ENCODE measurements at places on chromosomes 12 and 14. TPM values are rescaled to one million over a fixed set of nuclear protein-coding genes. Genes with fewer than 3 reads are reported as not detected.

Gene ASCL1
- total RNA-seq: not detected

Gene MMP14
- 65.3 TPM for total RNA-seq

Gene KLRD1
- total RNA-seq: under 0.01 TPM

Gene LETMD1
- 57.4 TPM for total RNA-seq

Gene OR4K2
- total RNA-seq: not detected

Gene AKAP6
- 2.9 TPM for total RNA-seq

Gene SERPINA12
- total RNA-seq: not detected

- no peak for DNase-seq
These were observed 23.4 kb upstream of the CTDSP2 start for GRCh38 chr12:57869927-57870318.

DNA sequence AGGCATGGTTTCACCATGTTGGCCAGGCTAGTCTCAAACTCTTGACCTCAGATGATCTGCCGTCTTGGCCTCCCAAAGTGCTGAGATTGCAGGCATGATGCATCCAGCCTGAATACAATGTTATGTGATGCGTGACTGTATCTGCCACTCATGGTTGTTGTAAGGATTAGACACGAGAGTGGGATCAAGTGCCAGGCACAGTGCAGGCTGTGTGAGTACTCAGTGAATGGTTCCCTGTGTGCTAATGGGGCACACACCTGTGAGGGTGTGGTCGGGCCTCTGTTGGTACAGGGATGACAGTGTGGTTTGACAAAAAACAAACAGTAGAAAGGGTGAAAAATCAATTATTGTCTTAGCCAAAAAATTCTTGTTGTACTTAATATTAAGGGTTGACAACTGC lies 61.8 kb downstream of the TECPR2 start:
- DNase-seq: no peak

- DNase-seq: no peak
These were observed 21.3 kb upstream of the SNRPF start for GRCh38 chr12:95837240-95838038.

DNA sequence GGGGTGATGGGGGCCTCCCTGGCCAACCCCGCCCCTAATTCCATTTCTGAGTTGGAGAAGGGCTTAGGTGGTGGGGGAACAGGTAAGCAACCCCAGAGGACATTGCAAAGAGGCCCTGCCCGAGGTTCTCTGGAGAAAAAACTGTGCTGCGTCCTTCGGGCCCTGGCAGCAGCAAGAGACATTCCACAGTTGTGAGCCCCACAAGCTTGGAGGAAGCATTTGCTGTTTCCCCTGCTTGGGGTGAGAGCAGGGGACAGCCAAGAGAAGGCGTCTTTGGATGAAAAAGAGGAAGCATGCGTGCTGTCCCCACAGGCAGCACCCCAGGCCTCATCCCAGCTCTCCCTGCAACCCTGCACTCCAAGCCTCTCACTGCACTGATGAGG lies 1.3 kb downstream of the BDKRB2 start:
- DNase-seq: no peak

DNA sequence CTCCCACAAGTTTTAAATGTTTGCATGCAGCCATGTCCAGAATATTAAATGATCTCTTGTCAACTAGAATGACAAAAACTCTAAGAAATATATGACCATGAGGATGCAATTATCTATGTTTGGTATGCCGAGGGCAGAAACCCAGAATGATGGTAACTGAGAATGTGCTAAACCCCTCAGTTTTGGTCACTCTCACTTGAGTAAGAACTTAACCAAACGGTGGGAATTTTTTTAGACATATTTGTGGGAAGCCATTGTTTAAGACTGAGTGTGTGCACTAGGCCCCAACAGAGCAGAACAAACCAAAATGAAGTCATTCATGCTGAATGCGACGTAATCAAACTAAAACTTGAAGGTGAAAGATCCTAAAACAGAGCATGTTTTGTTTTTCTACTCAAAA lies 1927.9 kb upstream of the SEL1L start:
- no peak for DNase-seq

- no peak for DNase-seq
These were observed 427.9 kb downstream of the CCDC91 start for GRCh38 chr12:28618171-28618570.

DNA sequence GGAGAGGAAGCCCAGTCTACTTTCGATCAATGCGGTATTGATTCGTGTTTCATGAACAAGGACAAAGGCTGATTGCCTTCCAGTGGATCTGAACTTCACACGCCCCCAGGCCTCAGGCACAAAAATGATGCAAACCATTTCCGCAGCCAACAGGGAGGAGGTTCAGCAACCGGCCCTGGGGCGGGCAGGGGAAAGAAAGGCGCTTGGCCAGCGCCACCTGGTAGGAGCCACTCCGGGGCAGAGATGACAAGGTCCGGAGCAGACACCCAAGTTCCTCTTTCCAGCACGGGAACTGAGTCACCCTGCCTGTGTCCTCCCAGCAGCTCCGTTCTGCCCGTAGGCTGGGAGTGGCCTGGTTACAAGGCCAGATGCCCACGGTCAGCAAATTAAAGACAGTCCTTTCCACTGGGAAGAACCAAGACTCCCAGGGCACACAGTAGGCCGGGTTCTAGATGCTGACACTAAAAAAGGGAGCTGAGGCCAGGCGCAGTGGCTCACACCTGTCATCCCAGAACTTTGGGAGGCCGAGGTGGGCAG lies 136.3 kb downstream of the SCARB1 start:
- peak; percentile 70 for DNase-seq

GRCh38 chr12:10226731-10227130 lies 14.1 kb downstream of the GABARAPL1 start:
- no peak for DNase-seq

GRCh38 chr12:44101475-44101874 lies 265.6 kb downstream of the TMEM117 start:
- DNase-seq: no peak

DNA sequence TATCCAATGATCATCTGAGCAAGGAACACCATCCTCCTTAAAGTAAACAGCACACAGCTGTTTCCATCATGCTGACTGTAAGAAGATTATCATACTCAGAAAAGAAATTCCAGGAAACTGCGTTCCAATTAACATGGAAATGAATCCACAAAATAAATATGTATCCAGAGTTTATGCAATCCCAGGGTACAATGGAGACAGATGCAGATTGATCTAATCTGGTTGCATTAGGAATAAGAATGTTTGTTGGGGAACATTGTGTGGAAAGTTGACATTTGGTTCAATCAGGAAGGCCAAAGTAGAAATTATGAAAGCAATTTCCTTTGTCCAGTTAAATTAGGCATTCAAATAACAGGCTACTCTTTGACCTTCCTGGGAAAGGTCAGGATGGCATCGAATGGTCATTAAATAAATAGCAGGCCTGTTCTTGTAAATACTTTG lies 236.9 kb upstream of the AMIGO2 start:
- DNase-seq: no peak

DNA sequence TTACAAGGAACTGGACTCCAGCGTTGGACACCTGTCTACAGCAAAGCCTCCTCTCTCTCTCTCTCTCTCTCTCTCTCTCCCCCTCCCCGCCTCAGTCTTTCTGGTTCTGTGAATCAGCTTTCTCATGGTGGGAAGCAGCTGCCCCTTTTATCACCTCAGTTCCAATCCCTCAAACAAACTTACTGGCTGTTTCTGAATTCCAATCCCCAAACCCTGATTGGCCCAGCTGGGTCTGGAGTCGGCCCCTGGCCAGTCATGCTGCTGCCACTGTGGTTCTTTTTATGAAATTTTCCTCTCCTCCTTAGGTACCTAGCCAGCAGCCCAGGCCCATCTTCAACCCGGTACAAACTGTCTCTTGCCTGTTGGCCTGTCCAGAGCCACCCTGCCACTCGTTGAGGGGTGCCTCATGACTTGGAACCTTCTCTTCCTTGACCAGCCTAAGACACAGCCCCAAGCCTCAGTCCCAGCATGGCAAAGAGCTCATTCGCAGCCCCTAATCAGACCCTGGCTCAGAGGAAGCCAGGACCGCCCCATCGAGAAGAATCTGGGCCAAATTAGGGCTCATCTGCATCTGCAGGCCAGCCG lies 9.4 kb upstream of the MORN3 start:
- no peak for DNase-seq

DNA sequence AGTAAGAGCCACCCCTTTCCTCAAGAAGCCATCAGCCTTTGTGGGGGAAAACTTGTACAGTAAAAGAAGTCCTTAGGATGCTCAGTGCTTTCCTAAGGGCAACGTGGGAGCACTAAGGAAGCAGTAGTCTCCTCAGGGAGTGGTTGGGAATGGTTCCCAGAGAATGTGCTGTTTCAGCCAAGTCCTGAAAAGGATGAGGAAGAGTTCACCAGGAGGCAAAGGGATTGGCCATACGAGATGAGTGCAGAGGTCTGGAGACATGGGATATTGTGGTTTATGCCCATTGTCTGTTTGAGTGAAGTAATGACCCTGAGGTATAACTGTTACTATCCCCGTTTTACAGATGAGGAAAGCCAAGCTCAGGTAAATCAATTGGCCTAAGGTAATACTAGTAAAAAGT lies 86.0 kb upstream of the ATF1 start:
- DNase-seq: no peak

GRCh38 chr12:131758016-131758739 lies 47.3 kb downstream of the SFSWAP start:
- DNase-seq: no peak

DNA sequence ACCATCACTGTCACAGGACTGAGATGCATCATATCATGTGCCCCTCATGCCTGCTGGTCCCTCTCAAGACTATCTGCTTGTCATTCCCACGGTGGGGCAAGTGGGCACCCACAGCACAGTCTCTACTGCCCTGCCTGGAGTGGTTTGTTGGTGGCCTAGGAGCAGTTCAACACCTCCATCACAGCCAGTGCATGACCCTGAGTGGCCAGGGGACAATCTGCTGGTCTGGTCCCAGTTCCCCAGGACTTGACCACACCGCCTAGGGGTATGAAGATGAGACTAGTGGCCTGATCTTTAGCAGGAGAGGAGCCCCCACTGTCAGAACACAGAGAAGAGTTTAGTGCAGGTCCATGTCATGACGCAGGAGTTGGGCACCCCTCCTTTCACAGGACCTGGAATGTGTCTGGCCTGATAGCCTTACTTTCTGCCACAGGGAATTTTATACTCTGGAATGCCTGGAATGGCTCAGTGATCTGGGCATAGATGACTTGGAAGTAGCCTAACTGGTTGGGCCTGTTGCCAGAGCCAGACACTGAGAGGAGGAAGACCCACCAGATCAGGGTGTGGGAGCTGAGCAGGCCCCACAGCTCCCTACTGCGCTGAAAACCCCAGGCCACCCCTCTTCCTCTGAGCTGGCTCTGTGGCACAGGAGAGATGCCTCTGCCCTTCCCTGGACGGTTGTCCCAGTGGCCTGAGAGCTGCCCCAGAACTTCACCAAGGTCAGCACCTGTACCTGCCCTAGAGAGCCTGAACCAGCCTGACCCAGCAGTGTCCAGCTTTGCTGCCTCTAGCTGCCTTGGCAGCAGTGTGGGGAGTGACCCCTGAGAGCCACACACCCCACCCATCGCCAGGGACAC lies 83.3 kb downstream of the PUS7L start:
- no peak for DNase-seq

DNA sequence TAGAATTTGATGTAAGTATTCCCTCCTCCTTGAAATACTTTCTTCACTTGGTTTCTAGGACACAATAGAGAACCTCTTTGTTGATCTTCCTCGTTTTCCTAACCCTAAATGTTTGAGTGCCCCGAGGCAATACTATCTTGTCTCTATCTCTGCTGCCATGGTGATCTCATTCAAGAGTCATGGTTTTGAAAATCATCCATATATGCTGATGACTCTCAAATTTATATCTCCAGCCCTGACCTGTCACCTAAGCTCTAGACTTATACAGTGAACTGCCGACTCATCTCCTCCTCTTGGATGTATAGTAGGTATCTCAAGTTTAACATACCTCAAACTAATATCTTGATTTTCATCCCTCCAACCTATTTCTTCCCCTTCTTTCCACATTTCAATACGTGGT lies 71.4 kb downstream of the RIC8B start:
- no peak for DNase-seq

DNA sequence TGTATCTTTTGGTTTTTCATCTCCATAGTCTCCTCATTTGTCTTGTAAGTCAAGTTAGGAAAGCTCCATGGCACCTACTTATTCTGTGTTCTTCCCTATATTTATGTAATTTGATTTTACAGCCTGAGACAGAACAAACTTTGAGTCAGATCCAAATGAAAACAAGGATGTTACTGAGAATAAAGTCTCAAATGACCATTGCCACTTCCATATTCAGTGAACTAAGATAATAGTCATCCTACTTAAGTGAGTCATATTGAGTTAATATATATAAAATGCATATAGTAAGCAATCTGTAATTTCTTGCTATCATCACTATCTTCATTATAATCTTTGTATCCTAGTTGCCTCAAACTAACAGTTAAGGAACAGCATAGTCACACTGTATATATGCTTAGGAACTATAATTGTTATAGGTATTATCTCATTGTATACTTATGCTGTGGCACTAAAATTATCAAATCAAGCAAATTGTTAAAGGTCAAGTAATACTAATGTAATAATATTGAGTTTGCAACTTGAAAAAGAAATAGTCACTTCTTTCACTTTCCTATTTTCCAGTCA lies 30.8 kb downstream of the TMTC3 start:
- no peak for DNase-seq

DNA sequence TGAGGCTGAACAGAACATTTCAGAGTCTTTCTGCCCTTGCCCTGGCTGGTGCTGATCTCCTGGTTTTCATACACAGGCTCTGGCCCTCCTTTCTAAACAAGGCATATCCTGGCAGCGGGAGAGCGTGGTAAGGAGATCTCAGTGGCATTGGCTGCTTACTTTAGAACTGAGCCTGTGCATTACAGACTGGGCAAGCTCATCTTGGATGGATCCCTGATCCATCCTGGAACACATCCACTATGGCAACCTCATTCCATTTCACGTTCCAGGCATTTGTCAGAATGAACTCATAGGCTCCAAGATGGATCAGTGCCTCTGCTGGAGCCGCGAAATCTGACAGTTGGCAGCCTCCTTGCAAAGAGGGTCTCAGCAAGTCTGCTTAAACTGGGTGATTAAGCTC lies 224.5 kb upstream of the PELI2 start:
- no peak for DNase-seq

DNA sequence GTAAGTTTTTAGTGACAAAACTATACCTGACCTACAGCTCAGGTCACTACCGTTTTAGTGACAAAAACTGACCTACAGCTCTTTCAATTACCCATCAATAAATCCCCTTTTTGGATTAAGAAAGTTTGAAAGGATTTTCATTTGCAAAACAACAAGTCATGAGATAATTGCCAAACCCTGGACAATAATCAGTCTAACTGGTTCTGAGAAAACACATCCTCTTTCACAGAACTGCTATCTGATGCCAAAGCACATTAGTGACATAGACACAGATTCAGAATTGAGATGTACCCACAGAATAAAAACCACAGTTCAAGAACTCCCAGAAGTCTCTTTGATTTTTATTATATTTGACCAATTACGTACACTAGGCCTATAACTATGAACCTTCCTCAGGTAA lies 126.0 kb upstream of the COCH start:
- DNase-seq: no peak

- DNase-seq: no peak
These were observed 114.5 kb downstream of the TRAFD1 start for GRCh38 chr12:112239881-112240280.

Measured in body of pancreas (tissue), 4 donors.